Hematopoietic multipotent progenitor cell treated with erythropoietin and hydrocortisone succinate and interleukin-3 and kit ligand, for 6 days (in vitro differentiated cells): ENCODE measurements at places on chromosomes 1 and 21.

GRCh38 chr1:65719391-65719790 is 73.3 kb upstream of the PDE4B start:
- DNase-seq, result no peak

DNA sequence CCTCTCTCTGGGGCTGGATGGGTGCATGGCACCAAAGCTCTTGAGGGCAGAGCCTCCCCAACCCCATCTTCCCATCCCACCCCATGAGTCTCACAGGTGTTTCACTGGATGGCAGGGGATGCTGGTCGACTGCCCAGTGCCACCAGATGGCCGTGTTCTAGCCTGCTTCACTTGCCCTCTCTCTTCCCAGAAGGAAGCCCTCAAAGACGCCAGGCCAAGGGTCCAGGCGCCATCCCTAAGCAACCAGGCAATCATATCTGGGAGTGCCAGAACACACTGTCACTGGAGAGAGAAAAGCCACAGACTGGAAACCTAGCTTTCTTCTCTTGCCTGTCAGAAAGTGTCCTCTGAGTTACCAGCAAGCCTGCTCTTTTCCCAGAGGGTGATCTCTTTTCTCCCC is 26.7 kb downstream of the PIGM start:
- no peak for DNase-seq

DNA sequence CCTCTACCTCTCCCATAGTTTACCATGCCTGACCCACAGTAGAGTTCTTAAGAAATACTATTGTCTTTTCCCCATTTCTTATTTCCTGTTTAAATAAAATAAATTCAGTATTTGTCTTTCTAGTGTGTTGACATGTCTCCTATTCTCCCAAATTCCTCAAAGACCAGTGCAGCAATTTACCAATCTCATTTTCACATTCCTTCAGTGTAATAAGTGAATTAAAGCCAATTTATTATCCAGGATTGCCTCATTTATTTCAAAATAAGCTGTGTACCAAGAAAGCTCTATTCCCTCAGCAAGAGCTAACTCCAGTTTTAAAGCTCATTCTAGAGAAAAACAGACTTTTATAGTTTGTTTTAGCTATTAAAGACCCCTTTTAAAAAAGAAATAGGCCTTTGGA is 49.9 kb downstream of the DISC1 start:
- no peak for DNase-seq

DNA sequence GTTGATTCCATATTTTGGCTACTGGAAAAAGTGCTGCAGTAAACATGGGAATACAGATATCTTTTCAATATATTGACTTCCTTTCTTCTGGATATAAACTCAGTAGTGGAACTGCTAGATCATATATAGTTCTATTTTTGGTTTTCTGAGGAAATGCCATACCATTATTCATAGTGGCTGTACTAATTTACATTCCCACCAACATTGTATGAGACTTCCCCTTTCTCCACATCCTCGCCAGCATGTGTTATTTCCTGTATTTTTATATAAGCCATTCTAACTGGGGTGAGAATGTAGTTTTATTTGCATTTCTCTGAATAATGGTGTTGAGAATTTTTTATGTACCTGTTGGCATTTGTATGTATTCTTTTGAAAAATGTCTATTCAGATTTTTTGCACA is 385.2 kb downstream of the NUF2 start:
- no peak for DNase-seq

GRCh38 chr1:21931171-21932093 is 5.7 kb downstream of the HSPG2 start:
- DNase-seq, result no peak

DNA sequence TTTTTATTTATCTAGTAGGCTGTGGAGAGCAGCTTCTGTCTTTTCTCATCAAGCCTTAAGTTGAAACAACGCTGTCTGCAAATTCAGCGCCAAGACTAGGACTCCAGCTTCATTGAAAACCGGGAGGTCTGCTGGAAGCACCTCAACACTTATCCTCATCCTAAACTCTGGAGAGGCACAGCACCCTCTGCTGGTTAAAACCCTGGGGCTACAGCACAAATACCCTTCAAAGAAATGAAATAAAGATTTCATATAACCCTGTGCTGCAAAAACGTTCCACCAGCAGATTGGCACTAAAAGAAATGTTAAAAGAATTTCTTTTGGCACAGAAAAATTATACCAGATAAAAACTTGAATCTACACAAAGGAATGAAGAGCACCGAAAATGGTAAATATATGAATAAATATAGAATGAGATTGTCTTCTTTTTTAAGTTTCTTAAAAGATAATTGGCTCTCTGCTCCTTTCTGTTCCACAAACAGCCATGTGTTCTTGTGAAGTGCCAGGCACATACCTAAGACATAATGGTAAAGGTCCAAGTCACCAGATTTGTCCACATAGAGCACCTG is 227.7 kb upstream of the SAMSN1 start:
- peak; percentile 74 for DNase-seq

GRCh38 chr21:45372732-45373355 is 32.1 kb upstream of the COL18A1 start:
- DNase-seq, result no peak

DNA sequence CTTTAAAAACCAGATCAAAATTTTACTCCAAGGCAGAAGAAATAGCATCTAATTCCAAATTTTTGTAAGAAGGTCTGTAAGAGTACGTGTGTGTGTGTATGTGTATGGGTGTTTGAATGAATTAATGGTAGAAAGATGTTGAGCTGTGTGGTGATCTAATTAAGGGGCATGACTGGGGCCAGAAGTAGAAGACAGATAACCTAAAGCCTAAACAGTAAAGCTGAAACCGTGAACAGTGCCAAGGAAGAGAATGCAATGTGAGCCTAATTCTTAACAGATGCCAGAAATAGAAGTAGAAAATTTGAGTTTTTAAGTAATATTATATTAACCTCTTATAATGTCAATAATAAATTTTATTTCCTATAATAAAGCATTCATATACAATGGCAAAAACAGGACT is 38.2 kb downstream of the BRINP3 start:
- DNase-seq, result no peak

GRCh38 chr1:117312453-117313138 is 54.7 kb upstream of the MAN1A2 start:
- DNase-seq, result peak; percentile 40

- peak; percentile 43 for DNase-seq
Measured at GRCh38 chr1:54289712-54290233, 89.8 kb downstream of the MRPL37 start.

DNA sequence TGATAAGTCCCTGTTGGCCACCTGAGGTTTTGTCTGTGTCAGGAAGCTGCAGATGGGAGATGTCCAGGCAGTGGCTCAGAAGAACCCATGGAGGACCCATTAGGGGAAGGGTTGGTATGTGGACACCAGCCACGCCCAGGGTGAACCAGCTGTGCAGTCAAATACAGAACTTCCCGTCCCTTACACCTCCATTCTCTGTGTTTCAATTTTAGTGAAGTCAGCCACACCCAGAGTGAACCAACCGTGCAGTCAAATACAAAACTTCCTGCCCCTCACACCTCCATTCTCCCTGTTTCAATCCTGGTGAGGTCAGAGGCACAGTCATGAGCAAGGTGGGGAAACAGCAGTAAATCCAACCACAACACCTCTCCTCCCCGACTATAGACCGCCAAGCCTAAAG is 27.4 kb downstream of the BACE2 start:
- no peak for DNase-seq
